ENCODE measurements at places on chromosomes 4 and X.

- no peak for DNase-seq
These were observed 21.5 kb upstream of the TBL1X start for GRCh38 chrX:9443327-9443726.

- no peak for DNase-seq
These were observed 147.9 kb downstream of the FBXO8 start for GRCh38 chr4:174135530-174135929.

DNA sequence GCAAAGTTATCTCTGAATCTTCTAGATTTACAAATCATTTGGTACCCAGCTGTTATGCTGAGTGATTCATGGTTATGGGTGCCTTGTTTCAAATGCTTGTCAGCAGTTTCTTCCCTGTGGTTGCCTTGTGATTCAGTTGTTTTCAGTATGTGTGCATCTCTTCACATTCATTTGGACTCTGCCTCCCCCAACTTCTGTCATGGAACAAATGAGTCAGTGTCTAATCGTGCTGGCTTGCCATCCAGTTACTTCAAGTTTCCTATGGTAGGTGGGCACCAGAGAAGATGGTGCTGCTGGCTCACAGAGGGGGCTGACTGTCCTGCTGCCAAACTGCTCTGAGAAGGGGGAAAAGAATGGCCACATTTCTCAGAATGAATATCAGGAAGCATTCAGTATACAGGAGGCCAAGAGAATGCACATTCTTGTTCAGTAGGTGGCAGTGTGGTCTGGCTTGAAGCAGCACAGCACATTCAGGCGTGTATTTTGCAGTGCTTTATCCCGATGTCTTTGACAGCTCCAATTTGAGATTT lies 260.9 kb downstream of the GLUD2 start:
- DNase-seq = peak; percentile 3

- no peak for DNase-seq
These were observed 159.6 kb downstream of the SOWAHB start for GRCh38 chr4:76738086-76738931.

DNA sequence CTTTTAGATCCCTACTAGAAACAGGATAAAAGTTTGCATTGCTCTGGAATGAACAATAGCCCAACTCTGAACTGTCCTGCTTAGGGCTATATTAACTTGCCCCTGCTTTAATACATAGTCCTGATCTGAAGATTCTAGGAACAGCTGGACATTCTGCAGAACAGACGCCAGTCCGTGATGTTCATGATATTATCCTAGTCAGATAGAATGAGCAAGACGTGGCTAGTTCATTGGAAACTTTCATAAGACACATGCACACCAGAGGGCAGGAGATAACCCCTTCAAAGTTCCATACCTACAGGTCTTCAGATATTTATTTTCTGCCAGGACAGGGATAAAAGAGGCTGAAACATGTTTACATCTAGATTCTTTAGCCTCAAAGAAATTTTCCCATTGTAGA lies 75.5 kb upstream of the CLNK start:
- no peak for DNase-seq

GRCh38 chr4:117700111-117700892 lies 334.0 kb upstream of the NDST3 start:
- no peak for DNase-seq

GRCh38 chrX:43750248-43750676 lies 94.2 kb downstream of the MAOA start:
- DNase-seq = peak; percentile 4

- no peak for DNase-seq
These were observed 146.2 kb upstream of the JADE1 start for GRCh38 chr4:128663325-128663724.

- no peak for DNase-seq
These were observed 1.3 kb downstream of the SMIM20 start for GRCh38 chr4:25915353-25915705.

- DNase-seq = no peak
These were observed 249.5 kb downstream of the PTTG2 start for GRCh38 chr4:38209654-38210053.

DNA sequence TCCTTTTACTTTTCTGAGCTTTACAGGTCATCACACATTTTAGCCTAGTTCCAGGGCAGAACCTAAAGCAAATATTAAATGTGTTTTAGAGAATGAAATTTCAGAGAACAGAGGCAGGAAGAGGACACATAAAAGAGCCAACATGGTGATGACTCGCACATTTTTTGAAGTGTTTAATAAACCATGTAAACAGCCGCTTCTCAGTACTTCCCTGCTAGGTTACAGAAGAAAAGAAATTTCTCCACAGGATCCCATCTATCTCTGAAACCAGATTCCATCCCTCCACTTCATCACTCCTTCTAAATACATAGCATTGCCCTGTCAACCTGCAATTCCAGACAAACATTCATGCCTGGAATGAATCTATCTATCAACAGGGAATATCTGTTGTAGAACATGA lies 949.5 kb upstream of the PCDH7 start:
- no peak for DNase-seq

DNA sequence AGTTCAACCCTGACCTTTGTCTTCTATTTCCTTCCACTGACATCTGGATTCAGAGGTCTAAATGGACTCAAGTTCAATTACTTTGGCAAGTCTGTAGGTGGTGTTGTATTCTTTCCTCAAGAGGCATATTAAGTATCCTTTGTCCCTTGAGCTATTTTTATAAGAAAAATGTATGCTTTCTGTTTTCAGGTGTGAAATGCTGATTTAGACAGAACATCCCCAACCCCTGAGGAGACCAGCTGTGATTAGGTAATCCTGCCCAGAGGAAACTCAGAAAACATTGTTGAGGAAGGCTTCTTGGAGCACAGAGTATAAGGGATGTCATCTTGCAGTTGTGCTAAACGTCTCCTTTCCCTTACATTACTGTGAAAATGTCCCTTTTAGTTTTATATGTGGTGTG lies 46.6 kb upstream of the EGFL6 start:
- no peak for DNase-seq

DNA sequence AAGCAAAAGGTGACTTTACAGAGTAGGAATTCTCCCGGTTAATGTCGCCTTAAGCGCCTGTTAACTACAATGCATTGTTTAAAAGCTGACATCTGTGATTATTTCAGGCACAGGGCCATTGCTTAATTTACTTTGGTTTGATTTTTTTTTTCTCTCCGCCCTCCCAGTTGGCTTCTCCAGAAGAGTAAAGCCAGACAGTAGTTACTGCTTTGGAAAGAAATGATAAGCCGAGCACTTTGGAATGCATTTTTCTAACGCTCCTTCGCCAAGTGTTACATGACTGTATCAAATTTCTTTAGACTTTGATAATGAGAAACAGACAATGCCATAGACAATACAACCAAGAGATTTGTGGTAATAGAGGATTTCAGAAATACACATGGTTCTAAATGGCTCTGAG lies 383.0 kb upstream of the TENM3 start:
- DNase-seq = no peak

GRCh38 chr4:2009651-2010233 lies 968 bp upstream of the NELFA start:
- DNase-seq = no peak

GRCh38 chr4:183394166-183394951 lies 50.1 kb upstream of the CDKN2AIP start:
- no peak for DNase-seq

DNA sequence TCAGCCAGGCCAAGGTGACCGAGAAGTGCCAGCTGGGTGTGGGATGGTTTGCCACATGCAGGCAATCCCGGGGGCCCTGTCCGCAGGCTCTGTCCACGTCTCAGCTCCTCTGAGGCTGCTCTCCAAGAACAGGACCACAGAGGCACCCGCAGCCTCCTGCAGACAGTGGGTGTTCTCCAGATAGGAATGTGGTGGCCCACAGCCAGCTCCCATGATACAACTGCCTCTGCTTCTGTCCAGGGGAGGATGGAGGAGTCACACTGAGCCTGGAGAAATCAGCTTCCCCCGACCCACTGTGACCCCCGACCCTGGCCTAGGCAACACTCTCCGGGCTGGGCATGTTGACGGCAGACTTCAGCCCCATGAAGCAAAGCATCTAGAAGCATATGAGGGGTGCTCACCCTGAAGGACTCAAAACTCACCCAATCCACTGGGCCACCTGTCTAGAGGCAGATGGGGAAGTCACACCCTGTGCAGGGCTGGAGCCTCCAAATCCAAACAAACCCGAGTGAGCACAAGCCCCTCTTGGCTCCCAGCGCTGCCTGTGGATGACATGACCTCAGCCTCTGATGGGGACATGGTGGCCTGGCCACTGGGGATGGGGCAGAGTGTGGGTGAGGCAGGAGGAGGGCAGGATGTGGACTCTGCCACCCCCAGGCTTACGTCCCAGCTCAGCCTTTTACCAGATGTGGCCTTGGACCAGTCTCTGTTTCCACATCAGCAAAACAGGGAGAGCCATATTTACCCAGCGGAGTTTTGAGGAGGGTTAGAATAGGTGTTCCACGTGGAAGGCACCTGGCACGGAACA lies 102.3 kb downstream of the PSAPL1 start:
- DNase-seq = no peak

GRCh38 chrX:119516157-119516702 lies 48.0 kb downstream of the SLC25A5 start:
- no peak for DNase-seq

- no peak for DNase-seq
These were observed 77.8 kb upstream of the STIM2 start for GRCh38 chr4:26782830-26783202.

DNA sequence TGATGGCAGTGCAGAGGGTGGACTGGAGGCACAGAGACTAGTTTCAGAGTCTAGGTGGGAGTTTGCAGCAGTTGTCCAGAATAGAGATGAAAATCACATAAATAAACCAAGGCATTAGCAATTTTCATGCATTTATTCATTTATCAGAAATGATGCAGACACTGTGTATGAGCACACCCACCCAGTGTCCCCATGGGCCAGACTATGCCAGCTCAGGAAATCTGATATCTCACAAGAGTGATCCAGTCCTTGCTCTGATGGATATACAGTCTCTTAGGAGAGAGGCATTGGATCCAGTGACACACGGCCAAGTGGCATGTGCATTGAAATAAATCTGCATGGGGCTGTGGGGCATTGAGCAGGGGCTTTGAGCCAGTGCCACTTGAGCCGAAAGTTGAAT lies 228.2 kb downstream of the FRMPD4 start:
- DNase-seq = no peak

GRCh38 chr4:47486231-47486673 lies 1.2 kb downstream of the ATP10D start:
- no peak for DNase-seq

GRCh38 chrX:147957291-147957690 lies 23.8 kb upstream of the FMR1NB start:
- DNase-seq = no peak

- no peak for DNase-seq
These were observed 115.8 kb downstream of the NAA11 start for GRCh38 chr4:79209822-79210635.

- no peak for DNase-seq
These were observed 45.4 kb upstream of the WWC2 start for GRCh38 chr4:183053681-183054080.

- no peak for DNase-seq
These were observed 250.5 kb upstream of the PRKX start for GRCh38 chrX:3963980-3964379.

DNA sequence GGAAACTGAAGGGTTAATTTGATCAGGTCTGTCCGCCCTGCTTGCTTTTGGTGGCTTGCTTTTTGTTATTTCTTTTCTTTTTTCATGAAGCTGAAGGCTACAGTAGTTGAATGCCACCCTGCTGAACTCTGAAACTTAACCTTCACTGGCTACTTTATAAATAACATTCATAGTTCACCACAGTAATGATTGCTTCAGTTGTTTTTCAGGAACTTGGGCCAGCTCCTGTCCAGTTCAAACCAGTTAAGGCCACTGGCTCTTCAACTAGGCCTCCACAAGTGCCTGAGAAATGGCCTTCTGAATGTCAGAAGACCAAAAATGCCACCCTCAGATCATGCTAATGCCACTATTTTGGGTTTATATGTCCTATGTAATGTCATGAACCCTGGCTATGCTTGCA lies 7.7 kb upstream of the ASB9 start:
- no peak for DNase-seq

DNA sequence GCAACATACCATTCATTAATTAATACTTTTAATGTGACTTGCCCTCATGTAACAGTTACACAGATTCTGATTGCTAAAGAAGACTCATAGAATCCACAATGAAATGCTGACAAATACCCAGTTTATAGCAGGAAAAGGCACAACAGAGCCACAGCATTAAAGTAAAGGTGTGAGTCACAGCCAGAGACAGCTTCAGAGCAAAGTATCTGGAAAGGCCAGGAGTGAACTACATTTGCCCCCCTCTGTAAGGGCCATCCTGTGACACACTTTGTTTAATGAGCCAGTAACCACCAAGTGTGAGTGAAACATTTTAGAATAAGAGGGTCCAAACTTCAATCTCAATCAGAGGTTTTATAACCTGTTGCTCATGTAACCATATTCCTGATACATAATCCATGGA lies 133.8 kb upstream of the TACR3 start:
- no peak for DNase-seq

DNA sequence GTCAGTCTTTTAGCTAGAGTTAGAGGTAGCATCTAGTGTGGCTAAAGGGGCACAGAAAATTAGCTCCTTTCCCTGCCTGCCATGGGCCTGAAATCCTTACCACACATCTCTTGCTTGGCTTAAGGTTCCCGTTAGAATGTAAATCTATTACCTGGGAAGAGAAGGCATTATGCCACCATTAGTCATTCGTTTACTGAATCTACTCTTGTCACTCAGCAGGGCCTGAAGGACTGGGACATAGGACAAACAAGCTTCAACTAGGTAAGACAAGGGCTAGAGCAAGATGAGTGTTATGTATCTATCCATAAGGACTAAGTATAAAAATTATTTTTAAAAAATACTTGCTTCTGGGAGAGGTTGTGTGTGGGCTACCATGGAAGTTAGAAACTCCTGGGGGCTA lies 112.4 kb downstream of the CT47B1 start:
- no peak for DNase-seq

DNA sequence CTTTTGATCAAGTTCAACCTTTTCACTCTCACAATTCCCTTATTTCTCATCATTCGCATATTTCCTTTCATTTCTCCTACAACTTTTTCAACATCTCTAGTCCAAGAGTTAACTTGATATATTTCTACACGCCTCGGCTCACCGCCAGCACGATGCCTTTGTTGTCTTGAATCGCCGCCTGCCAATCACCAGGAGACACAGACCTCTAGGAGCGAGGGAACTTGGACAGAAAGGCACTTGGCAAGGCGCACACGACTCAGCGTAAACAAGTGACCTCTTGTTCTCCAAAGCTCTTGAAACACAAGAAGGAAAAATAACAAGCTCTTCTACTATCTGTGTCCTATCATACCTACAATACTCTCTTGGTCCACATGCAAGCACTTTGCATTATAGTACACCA lies 27.1 kb upstream of the RBMX start:
- DNase-seq = no peak
